ENCODE measurements at places on chromosomes 2 and 18.
A peak's percentile ranks its signal among the peaks of the same experiment; 100 is the strongest.

- no peak for DNase-seq
These were observed 26.5 kb upstream of the C2orf74 start for GRCh38 chr2:61135510-61135909.

- no peak for DNase-seq
These were observed 236.7 kb downstream of the FHOD3 start for GRCh38 chr18:36534154-36534688.

GRCh38 chr2:44137872-44138551 lies 30.7 kb upstream of the PPM1B start:
- DNase-seq = no peak

GRCh38 chr2:73359915-73360697 lies 25.5 kb upstream of the ALMS1 start:
- no peak for DNase-seq

GRCh38 chr2:148167241-148167766 lies 146.4 kb downstream of the MBD5 start:
- no peak for DNase-seq

DNA sequence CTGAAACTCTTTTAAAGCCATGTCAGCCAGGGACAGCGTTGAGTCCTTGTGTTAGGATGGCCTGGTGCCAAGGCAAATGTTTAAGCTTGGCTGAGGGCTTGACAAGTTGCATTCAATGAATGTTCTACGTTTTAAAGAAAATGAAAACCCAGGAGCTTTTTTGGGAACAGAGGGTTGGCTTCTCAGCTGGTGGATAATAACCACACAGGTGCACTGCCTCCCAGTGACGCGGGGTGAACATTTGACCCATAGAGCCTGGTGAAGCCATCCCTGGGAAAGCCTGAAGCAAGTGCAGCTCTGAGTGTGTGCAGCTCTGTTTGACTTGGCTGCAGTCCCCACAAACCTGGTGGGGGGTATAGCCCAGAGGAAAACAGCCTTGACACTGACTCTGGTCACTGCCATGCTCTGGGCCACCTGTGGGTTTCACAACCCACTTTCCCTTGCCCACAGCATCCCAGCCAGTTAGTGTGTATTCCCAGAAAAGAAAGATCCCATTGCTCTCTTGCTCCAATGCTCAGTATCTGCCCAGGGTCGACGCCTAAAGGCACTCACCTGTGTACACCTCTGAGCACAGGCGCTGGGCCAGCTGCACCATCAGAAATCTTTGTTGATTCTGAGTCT lies 874.9 kb downstream of the RNF144A start:
- DNase-seq = peak; percentile 43

DNA sequence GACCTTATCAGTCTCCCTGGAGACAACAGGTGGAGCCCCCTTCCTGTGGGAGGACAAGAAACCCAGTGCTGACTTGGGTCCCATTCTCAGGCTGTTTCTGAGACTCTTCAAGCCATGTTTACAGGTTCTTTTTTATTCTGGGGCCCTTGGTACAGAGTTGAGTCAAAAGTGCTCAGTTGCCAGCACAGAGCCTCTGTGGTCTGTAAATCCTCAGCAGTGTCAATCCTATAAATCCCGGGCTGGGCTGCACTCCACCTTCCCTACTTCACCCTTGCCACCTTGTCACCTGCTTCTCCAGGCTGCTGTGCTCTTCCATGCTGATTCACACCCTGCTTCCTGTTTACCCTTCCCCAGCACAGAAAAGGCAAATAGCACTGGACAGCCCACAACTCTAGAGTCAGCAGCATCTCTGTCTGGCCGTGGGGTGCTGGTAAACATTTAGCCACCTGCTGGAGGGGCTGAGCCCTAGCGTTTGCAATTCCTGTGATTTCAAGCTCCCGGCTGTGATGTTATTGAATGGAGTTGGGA lies 74.7 kb downstream of the TNFRSF11A start:
- DNase-seq = peak; percentile 6

DNA sequence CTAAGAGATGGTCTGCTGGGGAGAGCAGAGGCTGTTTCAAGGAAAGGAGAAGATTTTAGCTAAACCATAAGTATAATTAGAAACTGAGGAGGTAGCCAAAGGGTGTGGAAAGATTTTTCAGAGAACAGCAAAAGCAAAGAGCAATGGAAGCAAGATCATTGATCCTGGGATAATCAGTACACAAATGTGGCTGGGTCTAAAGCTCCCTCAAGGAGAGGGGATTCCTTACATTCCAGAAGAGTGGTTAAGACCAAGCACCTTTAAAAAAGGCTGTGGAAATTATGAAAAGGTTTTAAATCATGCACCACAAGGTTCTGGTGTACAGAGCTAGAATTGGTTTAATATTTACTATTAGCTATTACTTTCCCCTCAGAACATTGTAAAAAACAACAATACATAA lies 246.0 kb upstream of the UBE2E3 start:
- DNase-seq = no peak

GRCh38 chr18:36128907-36129299 lies 237 bp downstream of the SLC39A6 start:
- DNase-seq = no peak

DNA sequence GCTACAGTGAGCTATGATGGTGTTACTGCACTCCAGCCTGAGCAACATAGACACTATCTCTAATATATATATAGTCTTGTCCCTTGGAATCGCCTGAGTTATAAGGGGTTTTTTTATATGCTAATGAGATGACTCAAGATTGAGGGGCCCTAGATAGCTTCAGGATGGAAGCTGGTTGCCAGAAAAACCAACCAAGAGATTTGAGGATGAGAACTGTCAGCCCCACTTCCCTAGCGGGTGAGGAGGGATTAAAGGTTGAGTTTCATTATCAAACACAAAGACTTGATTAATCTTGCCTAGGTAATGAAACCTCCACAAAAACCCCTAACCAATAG lies 12.6 kb upstream of the GALM start:
- no peak for DNase-seq

- DNase-seq = no peak
These were observed 20.5 kb upstream of the BCL2L11 start for GRCh38 chr2:111100087-111100764.

- no peak for DNase-seq
These were observed 203.0 kb upstream of the KCNJ3 start for GRCh38 chr2:154495455-154495868.

GRCh38 chr2:37627710-37628109 lies 43.7 kb downstream of the CDC42EP3 start:
- DNase-seq = no peak

DNA sequence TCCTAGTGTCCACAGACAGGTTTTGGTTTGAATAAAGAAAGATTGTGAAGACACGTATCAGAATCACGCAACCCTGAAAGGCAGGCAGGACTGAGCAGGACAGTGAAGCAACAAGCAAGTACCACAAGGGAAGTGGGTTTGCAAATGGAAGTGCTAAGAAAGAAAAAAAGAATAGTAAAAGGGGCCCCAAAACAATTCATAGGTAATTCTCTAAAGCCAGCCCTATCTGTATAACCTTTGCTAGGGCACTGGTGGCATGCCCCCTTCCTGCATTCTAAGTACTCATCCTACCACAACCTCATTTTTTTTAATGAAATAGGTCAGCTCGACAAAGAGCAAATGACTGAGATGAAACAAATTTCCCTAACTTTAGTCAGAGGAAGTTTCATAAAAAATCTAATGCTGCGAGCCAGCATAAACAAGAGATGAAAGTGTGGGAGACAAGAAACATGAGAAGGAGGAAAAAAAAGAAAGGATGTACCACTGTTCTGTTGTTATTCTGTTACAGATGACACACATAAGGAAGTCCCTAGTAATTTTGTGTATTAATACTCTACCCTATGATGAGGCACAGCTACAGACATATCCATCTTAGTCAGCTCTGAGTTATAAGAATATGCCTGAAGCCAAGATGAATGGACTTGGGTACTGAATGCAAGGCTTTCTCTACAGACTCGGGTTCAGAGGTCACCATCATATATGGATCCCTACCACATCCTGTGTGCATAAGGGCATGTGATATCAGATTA lies 32.2 kb downstream of the IKZF2 start:
- DNase-seq = no peak

DNA sequence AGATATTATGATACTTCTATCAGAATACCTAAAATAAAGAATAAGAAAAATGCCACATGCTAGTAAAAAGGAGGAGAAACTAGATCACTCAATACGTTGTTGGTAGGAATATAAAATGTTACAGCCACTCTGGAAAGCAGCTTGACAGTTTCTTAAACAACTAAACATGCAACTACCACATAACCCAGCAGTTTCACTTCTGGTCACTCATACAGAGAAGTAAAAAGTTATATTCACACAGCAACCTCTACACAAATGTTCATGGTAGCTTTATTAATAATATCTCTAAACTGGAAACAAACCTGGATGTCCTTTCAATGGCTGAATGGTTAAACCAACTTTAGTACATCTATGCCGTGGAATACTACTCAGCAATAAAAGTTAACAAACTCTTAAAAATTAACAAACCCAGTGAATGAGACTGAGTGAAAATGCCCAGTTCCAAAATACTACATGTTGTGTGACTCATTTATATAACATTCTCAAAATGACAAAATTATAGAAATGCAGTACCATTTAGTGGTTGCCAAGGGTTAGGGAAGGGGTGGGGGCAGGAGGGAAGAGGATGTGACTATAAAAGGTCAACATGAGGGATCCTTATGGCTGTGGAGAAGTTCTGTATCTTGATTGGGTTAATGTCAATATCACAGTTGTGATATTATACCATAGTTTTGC lies 124.1 kb downstream of the MMADHC start:
- no peak for DNase-seq

GRCh38 chr2:120855855-120856405 lies 120.3 kb downstream of the GLI2 start:
- no peak for DNase-seq
